ENCODE measurements at places on chromosomes 5 and 9.

- no peak for DNase-seq
Observed at GRCh38 chr5:136819526-136820302, 454.4 kb upstream of the TRPC7 start.

- DNase-seq: peak; percentile 75
Observed at GRCh38 chr5:63127054-63127453, 548.4 kb downstream of the LRRC70 start.

- DNase-seq: no peak
Observed at GRCh38 chr5:138955013-138955660, 80.0 kb upstream of the LRRTM2 start.

DNA sequence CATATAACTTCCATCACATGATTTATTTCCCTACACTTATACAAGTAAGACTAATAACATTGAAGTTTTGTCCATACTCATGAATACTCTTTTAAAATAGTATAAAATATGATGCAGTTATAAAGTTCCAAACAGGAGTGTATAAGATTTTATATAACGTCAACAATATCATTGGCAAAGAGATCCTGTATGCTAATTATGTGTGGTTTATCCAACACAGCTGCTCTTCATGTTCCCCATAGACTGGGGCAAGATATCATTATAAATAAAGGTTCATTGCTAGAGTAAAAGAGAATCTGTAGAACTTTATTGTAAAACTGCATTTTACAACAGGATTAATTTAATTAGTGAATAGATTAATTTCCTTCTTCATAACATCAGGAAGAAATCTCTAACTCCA, 16.9 kb downstream of the CDH9 start:
- DNase-seq: no peak

GRCh38 chr5:132060501-132061161, at the start of gene IL3:
Gene IL3 (plus strand): TSS chr5:132060655. CDS start chr5:132060707, 52 bp downstream.
- no peak for DNase-seq

- no peak for DNase-seq
Observed at GRCh38 chr5:117604845-117605244, 1030.2 kb upstream of the SEMA6A start.

- peak; percentile 13 for DNase-seq
Observed at GRCh38 chr5:141914199-141914743, 9.4 kb upstream of the DELE1 start.

DNA sequence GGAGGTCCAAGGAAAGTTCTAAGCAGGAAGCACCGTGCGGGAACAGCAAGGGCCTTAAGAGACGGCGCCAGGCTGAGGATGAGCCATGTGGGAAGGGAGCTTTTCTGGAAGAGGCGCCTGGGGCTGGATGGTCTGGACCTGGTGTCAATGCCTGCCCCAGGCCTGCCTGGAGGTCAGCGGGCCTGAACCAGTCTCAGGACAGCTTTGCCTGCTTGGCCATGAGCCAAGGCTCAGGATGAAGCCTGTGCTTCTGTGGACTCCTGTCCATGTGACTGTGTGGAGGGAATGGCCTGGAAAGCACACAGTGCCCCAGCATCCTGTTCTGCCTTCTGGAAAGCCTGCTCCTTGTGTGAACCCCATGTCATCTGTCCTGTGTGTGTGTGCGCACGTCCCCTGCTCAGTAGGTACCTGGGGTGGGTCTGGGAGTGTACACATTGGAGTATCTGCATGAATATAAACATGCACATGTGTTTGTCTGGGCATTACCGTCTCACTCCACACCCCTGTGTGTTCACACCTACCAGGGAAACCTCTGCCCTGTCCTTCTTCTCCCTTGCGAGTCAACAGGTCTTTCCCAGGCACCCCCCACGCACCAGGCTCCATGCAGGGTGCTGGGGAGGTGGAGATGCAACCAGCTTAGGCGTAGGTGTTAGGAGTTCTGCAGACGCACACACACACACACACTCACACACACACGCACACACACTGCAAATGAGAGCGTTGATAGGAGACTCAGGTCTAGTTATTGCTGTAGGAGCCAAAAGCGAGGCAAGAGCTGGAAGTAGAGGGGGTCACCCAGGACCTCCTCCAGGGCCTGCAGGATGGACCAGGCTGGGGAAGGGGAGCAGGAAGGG, 24.8 kb downstream of the DAB2IP start:
- peak; percentile 19 for DNase-seq

DNA sequence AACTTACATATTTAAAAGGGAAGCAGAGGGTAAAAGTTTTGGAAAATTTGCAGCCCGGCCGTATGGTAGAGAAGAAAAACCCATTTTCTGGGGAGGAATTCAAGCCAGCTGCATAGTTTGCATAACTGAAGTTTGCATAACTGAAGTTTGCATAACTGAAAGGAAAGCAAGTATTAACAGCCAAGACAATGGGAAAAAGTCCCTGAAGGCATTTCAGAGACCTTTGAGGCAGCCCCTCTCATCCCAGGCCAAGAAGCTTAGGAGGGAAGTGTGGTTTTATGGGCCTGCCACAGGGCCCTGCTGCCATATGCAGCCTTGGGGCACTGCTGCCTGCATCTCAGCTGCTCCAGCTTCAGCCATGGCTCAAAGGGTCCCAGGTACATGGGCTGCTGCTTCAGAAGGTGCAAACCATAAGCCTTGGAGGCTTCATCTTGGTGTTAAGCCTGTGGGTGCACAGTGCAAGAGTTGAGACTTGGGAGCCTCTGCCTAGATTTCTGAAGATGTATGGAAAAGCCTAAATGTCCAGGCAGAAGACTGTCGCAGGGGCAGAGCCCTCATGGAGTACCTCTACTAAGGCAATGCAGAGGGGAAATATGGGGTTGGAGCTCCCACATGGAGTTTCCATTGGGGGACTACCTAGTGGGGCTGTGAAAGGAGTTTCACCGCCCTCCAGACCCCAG, 36.9 kb upstream of the CXCL14 start:
- no peak for DNase-seq

- no peak for DNase-seq
Observed at GRCh38 chr5:51902512-51902911, 519.3 kb downstream of the ISL1 start.

GRCh38 chr9:32565967-32566366, 7.0 kb downstream of the NDUFB6 start:
- DNase-seq: no peak

GRCh38 chr5:180400416-180400815, 47.3 kb upstream of the GFPT2 start:
- DNase-seq: no peak

GRCh38 chr9:137302449-137303150, 529 bp upstream of the NRARP start:
- DNase-seq: no peak

DNA sequence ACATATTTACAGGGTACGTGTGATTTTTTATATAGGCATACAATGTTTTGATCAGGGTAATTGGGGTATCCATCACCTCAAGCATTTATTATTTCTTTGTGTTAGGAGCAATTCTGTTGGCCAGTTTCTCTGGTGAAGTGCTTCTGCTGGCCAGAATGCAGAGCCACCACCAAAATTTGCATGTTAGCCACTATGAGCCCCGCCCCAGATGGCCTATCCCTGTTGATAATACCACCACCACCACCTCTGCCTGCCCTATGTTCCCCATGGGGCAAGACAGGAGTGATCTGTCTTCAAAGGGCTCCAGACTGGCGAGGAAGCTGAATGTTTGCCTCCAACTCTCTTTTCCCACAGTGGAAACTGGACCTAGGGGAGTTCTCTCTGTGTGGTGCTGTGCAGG, 26.0 kb upstream of the JAK2 start:
- no peak for DNase-seq

- no peak for DNase-seq
Observed at GRCh38 chr9:68966496-68966944, 47.4 kb downstream of the PRKACG start.

- DNase-seq: no peak
Observed at GRCh38 chr5:80134876-80135275, 99.7 kb downstream of the THBS4 start.

- no peak for DNase-seq
Observed at GRCh38 chr5:71976449-71976848, 130.8 kb upstream of the MAP1B start.

GRCh38 chr5:128782446-128782845, 182.8 kb upstream of the SLC27A6 start:
- DNase-seq: peak; percentile 77

DNA sequence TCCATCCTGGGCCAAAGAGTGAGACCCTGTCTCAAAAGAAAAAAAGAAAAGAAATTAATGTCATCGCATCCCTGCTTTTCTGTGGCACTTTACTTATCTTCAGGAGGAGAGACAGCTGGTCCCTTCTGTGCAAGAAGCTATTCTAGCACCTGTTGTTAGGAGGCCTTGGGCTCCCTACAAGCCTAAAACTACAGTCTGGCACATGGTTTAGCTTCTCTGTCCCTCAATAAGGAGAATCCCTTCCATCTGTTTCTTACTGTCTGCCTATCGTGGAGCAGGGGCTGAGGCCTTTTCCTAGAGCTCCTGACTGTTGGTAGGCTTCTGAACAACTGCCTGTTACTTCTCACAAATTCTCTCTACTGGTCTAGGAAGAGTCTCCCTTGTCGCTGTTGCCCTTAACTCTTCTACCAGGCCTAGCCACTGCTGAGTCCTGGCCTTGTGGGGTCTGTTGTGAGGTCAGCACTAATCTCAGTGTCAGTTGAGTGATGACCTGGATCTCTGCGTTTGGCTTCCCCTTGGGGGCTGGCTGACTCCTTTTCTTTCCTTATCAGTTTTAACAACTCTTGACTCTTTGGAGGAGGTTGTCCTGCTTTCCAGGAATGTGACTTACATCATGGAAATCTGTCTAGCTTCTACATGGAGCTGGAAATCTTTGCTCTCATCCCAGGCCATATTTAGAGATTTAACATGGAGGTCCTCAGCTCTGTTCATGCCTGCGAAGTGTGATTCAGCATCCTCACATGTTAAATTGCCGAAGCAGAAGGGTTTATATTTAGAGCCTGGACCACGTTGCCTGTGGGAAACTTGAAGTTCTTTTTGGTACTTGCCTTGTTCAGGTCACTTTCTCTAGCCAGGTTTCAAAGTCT, 5.7 kb upstream of the GARNL3 start:
- DNase-seq: no peak

DNA sequence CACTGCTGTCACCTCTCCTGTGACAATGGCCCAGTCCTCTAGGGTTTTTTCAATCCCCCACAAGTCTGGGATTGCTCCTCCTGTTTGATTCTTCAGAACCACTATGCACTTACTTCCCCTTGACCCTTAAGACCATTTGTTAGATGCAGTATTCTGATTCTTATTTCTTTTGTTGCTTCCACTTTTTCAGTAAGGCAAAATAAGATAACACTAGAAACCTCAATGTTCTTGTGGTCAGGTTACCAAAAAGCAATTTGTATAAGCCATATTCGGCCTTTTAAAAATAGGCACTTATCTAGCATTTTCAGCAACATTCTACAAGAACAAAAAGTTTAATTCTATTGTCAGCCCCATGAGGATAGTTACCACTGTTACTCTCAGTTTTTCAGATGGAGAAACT, 220.0 kb downstream of the KDM4C start:
- DNase-seq: no peak

- DNase-seq: no peak
Observed at GRCh38 chr5:132370181-132370970, 866 bp downstream of the SLC22A5 start.
